ENCODE measurements at places on chromosomes 5 and 9.

GRCh38 chr5:179120421-179120861, 60.3 kb downstream of the ZNF354C start:
- DNase-seq = no peak

- DNase-seq = no peak
These were observed 85.1 kb downstream of the NDUFAF2 start for GRCh38 chr5:61030163-61030482.

DNA sequence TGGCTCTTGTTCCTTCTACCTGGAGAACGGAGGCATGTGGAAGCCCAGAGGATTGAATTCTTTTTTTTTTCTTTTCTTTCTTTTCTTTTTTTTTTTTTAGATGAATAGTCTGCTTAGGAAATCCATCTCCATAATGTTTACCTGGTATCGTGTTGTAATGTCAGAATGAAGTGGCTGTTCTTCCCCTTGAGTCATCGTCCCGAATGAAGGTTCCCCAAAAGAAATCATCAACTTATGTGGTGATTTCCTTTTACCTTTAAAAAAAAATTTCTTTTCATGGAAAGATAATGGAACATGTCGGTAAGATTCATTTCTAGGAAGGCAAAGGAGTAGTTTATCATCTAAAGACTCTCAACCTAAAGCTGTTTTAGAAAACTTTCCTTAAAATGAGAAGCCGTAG, 59.7 kb downstream of the DOCK8 start:
- no peak for DNase-seq

DNA sequence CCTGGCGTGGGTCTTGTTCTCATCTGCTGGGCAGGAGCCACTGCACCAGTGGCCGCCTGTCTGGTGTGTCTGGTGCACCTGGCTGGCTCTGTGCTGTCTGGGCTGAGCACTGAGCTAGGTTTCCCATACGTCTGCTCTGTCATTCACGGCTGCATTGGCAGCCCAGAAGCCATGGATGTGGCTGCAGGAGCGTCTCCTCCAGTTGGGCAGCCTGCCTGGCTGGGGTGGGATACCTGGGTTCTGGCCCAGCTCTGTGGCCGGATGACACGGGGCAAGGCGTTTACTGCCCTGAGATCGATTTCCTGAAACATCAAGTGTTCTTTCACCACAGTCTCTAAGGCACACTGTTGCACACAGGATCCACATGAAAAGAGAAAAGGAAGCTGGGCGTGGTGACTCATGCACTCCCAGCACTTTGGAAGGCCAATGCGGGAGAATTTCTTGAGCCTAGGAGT, 25.5 kb upstream of the SLC25A51 start:
- no peak for DNase-seq

DNA sequence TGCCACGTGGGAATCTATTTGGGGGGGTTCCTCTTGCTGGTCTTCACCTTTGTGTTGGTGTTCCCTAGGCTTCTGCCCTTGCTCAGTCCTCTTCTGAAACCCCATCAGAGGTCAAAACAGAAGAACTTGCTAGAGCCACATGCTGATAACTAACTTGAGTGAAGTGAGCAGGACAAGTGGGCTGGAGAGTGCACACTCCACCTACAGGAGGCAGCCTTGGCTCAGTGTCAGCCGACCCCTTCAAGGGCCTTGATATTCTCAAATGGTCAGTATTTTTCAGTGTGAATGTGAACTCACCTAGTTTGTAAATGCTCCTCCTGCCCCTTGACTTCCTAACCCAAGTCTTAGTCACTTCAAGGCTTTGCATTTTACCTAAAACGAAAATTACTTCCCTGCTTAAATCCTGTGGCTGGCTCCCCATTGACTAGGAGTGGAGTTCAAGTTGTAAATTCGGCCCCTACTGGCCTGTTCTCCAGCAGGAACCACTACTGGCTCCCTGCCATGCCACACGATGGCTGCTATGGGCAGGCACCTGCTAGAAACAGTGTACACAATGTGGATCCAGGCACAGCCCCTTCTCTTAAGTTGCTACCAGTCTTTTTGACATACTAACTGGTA, 3.6 kb upstream of the SLC1A3 start:
- no peak for DNase-seq

GRCh38 chr5:65199993-65200675, 281.6 kb downstream of the ADAMTS6 start:
- DNase-seq = no peak

DNA sequence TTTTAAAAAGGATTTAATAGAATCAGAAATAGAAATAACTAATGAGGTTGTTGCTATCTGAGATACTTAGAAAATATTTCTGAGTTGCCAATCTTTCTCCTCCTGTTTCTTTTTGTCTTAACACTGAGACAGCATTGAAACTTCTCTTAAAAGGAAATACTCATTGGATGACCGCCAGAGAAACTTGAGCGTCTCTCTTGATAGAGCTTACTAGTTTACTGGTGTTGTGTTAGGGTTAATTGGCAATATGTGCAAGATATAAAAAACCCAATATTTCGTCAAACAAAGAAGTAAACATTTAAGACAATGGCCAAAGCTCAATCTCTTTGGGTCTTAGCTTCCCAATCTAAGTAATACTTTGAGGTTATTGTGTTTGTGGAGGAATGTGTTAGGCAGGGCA, 176.4 kb upstream of the CHD1 start:
- no peak for DNase-seq

GRCh38 chr9:133375724-133376654, at the start of the genes STKLD1 and SURF4:
Gene STKLD1 (plus strand): TSS chr9:133376366. CDS start chr9:133376474, 108 bp downstream.
Gene SURF4 (minus strand): TSS chr9:133376060. CDS start chr9:133375969, 91 bp downstream.
- peak; percentile 89 for DNase-seq

DNA sequence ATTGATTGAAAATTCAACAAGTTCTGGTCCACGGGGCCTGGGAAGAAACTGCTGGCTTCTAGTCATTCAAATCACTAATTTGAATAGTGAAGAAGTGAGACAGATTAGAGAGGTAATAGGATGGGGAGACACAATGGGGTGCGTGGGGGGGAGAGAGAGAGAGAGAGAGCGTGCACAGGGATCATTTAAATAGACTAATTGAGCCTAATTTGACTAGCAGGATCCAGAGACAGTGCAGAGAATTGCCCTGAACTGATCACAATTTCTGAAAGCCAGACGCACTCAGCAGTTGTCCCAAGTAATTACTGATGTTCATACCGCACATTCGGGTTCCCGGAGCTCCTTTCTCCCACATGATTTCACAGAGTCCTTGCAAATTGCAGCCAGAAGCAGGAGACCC, 50.3 kb upstream of the C5orf58 start:
- DNase-seq = no peak

DNA sequence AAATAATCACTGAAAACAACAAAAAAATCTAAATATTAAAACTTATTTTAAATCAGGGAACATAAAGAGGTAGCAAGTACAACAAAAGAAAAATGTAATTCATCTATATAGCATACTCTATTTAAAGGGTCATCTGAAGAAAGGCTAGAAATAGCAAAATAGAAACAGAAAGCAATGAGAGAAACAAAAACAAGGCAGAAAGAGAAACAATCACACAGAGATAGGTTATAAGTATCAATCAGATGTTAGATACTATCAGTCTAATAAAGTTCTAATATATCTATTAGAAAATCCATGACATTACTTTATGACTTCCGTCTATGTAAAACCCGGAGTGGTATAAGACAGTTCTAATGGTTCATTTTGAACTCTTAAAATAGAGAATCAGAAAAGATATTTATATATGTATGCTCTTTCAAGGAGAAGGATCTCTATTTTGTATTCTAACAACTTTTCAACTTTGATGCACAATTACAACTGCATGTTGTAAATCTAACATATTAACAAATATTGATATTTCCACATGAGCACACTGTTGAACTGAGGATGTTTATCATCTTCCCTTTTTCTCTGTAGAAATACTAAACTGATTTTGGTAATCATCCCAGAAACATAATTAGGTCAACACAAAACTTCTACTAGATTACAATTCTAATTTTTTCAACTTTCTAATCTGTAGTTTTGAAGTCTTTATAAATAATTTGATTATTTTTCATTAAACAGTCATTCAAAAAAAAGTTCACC, 15.8 kb downstream of the RICTOR start:
- DNase-seq = no peak

DNA sequence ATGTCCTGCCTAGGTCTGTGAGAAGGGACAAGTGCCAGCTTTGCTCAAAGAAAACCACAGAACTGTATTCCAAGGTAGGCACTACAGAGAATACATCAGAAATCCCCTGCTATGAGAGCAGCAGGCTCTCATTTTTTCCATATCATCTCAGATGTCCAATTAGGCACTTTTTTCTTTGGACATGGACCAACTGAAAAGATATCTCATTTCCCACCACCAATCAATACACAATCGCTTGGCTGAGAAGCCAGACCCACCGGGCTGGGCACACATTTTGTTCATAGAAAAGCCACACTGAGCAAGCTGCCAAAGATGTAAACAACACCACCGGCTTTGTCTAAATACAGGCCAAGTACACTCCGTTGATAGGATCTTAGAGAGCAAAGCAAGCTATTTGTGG, 25.9 kb downstream of the STOM start:
- no peak for DNase-seq

DNA sequence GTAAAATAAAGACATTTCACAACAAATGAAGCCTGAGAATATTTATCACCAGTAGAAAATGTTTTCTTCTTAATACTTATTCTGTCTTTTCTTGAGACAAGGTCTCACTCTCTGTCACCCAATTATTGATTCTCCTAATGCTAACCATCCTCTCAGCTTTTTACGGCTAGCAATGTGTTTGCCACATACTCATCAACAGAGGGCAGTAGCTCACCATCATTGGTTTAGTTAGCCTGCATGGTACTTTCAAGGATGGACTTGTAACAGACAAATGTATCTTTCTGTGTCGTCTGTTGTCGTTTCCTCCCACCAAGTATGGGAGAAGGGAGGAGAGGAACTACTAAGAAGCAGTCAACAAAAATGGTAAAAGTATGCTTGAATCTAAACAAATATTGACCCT, 5.9 kb upstream of the ACO1 start:
- no peak for DNase-seq

DNA sequence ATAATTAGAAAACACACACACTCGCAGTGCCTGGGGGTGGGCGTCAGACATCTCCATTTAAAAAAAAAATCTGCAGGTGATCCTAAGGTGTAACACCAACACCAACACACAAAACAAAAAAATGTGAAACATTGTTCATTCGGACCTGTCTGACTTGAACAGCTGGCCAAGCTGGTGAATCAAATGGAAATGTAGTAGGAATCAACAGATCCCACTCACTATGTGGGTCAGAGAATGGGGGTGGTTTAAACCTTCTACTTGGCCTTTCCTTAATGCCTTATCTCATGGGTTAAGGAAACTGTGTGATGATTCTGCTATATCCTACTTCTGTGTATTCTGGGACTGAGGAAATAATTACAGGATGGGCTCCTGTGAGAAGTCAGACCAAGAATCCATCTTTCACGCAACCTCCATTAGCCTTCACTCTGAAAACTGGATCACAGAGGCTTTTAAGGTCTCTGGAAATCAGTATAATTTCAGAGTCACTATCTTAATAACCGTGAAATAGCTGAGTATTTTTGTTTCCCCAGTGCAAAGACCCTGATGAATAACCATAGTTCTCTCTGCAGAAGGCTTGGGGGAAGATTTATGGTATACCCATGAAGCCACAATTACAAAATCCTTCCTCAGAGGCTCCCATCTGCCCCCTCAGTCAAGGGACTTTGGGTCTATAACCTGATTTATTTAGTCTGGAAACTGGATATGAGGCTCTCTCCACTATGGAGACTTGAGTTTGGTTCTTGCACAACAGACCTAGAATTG, 17.2 kb upstream of the MCCC2 start:
- DNase-seq = no peak

- no peak for DNase-seq
These were observed 322.3 kb upstream of the CDH6 start for GRCh38 chr5:30871196-30871595.

- no peak for DNase-seq
These were observed 60.6 kb downstream of the FRMD3 start for GRCh38 chr9:83477571-83477970.

DNA sequence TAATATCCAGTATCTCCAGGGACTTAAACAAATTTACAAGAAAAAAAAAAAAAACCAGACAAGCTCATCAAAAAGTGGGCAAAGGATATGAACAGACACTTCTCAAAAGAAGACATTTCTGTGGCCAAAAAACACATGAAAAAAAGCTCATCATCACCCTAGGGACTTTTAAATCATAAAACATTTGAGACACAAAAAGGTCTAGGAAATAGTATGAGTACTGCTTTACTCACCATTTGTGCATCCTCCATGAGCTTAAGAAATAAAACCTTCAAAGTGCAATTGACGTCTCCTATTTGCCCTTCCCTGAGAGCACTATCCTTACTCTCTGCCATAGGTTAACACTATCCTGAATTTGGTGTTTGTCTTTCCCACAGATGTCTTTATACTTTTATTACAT, 193.7 kb upstream of the NREP start:
- DNase-seq = no peak

DNA sequence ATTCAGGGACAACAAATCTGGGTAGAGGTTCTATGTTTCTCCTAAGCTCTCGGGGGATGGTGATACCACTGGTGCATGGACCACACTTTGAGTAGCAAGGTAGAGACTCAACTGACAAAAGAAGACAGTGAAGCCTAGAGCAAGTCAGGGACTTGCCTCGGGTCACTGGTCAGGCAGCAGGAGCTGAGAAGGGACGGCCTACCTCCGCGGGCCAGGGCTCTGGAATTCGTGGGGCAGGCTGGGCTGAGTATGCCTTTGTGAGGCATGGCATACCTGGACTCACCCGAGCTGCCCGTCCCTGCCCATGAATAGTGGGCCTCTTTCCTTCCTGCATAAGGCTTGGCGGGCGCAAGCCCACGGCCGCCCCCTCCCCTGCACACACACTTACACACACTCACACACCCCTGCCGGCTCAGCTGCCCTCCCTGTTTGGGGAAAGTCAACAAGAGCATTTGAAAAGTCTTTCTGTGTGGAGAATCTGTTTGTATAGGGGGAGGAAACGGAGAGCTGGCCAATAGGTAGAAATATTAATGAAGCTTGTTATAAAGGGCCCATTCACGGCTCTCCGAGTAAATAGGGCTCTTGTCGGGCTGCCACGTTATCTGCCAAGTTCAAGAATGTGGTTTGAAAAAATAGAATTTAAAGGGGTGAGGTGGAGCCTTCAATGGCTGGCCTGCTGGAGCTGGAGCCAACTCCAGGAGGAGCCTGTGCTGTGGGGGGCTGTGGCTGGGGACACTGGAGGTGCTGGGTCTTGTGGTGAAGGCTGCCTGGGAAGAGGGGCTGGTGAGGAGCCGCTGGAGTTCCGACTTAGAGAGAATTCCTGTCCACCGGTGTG, 19.1 kb upstream of the KIF12 start:
- no peak for DNase-seq

GRCh38 chr5:149348518-149348917, 3.2 kb downstream of the GRPEL2 start:
- DNase-seq = no peak

DNA sequence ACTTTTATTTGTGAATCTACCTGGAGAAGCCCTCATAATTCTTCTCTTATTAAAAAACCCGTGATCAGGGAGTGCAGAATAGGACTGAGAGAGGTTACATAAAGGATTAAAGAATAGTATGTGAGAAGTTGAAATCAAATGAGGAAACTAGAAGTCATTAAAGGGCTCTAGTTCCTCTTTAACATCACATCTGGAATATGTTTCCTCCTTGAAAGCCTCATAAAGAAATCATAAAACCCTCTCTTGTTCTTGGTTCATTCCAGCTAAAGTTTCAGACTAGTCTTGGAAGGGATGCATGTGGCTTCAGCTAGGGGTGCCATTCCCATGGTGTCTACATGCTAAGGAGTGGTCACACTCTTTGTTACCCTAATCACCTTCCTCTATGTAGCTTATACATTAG, 5.7 kb upstream of the C5orf46 start:
- DNase-seq = no peak

GRCh38 chr5:126971455-126972031, 58.8 kb downstream of the MARCHF3 start:
- no peak for DNase-seq
